ENCODE measurements at places on chromosomes 3 and 15.

GRCh38 chr3:193310914-193311723 lies 67.4 kb downstream of the ATP13A5 start:
- no peak for DNase-seq

DNA sequence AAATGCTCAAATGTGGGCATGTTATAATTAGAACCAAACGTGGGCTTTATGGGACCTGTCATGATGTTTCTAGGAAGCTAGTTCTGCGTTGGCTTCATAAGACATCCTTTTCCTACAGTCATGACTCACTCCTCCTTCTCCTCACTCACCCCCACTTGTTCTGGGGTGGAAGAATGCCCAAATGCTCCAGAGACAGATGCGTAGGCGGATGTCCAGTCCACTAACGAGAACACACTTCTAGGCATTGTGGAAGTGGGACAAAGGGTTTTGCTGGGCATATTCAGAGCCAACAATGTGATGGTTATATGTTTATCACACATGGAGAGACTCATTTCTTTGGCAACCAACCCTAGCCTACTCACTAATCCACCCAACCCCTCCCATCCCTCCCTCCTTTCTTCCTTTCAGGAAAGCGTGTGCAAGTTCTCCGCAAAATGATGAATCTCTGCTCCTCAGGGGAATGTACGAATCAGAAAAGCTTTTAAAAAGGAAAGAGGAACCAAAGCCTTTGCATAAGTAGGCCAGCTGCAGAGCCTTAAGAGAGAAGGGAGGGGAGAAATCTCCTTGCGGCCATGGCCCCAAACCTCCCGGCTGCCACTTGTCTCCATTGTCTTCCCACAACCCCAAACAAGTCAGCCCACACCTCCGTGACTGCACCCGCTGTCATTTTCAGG lies 123.0 kb upstream of the SPRED1 start:
- no peak for DNase-seq

DNA sequence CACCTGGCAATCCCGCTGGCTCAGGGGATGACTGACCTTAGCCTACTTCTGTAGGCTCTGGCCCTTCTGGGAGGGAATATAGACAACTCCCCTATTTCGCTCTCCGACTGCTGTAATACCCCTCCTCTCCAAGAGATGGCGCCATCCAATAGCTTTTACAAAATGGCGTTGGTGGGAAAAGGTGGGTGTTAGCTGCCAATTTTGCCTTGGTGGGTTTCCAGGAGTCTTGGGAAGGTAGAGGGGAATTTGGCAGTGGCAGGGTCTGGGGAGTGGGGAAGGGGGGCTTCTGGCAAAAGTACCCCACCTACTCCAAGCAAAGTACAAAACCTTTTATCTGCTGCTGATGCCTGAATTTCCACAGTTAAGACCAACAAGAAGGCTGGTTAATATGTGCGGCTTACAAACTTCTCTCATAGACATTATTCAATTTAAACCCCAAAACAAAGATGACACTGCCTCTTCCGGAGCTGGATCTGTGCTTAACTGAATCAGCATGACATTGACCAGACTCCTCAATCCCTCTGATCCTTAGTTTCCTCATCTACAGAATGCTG lies 62.1 kb downstream of the RASGRF1 start:
- peak; percentile 28 for DNase-seq

DNA sequence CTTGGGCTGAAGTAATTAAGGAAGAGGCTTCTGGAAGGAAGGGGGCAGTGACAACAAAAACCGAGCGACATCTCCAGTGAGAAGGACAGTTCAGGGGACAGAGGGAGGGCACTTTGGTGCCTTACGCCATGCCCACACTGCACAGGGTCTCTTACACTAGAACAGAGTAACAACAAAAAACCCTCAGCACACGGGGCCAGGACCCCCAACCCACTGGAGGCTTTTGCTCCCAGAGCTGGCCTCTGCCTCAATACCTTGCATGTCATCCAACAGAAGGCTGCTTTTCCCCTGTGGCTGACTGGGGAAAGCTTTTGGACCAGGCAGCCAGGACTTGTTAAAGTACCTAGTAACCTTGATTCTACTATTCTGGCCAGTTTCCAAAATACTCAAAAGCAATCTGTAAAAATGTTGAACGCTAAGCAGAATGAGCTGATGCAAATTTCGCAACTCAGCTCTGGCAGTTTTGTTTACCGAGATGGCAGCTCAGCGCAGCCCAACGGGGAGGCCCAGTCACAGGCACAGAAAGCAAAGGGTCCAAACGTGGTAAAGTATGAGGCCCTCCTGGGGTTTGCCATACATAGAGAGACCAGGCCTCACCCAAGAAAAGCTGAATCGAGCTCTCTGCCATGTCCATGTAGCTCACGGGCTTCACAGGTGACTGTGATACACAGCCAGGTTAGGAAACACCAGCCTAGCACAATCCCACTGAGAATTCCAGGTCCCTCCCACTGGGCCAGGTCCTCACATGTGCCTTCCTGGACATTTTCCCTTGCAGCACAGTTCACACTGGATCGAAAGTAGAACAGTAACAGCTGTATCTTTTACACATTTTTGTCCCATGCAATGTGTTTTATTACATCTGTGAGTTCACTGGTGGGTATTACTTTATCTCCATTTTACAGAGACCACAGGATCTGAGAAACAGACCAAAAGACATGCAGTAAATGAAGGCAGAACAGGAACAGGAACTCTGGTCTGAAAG lies 6.0 kb downstream of the CHCHD4 start:
- no peak for DNase-seq

GRCh38 chr3:126158016-126158911 lies 22.1 kb downstream of the ALDH1L1 start:
- no peak for DNase-seq
